Sciatic nerve (tissue), 2 donors: ENCODE measurements at places on chromosomes 6 and 20. TPM values are rescaled to one million over a fixed set of nuclear protein-coding genes. Genes with fewer than 3 reads are reported as not detected.

Gene ANGPT4
- total RNA-seq: 0.27 TPM

Gene PCK1
- 5.3 TPM for total RNA-seq

Gene SMIM13
- 17.2 TPM for total RNA-seq

Gene SDCBP2
- 5.9 TPM for total RNA-seq
